RKO (cell line): ENCODE measurements at places on chromosomes 7 and 10.
A peak's percentile ranks its signal among the peaks of the same experiment; 100 is the strongest.

DNA sequence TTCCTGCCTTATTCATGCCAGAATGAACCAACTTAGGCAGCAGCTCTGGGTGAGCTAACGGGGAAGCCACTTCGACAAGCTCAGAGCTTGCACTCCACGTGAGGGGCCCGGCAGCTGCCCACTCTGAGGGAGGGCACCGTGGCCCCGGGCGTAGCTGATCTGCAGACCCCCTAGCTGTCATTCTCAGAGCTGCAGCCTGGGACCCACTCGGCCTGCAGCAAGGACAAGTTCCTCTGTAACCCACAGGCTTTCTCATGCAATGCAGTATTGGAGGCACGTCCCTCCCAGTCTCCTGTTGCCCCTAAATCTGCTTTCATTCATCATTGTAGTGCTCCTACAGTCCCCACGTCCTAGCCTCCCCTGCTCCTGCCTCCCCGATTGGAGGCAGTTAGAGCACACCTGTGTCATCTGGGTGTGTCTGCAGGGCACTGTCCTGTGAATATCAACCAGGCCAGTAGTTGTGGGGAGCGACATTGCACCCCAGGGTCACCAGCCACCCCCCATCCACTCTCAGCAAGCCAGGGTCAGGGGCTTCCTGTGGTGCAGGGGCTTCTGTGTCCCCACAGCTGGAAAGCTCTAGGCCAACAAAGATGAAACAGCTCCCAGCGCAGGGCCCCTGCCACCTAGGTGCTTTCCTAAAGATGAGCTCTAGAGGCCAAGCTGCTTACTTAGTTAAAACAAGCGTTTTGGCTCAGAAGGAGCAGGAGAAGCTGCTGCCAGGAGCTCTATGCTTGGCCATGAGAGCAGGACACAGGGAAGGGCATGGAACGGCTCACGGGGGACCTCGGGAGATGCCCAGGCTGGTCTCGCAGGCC lies 333.6 kb downstream of the ADARB2 start:
- no peak for DNase-seq

- no peak for DNase-seq
These were observed 942 bp upstream of the KIAA1217 start for GRCh38 chr10:24207781-24208611.

DNA sequence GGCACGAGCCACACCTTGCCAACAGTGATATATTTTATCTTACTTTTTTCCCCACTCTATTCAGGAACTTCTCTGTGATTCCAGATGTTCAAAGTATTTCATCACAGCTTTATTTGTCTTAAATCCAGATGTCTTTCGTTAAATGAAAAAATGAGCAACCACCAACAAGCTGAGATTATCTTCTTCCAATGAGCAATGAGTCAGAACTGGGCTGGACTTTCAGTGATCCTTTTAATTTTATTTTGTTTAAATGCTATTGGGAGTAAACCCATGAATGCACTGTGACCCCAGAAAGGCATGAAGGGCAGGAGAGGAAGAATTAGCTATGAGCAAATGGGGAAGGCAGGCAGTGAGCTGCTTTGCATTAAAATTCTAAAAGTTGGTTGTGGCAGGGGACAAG lies 77.6 kb upstream of the IMMP2L start:
- no peak for DNase-seq

GRCh38 chr10:122234416-122234815 lies 36.7 kb upstream of the BTBD16 start:
- no peak for DNase-seq

GRCh38 chr10:78956391-78956790 lies 112.4 kb upstream of the ZMIZ1 start:
- DNase-seq: no peak

GRCh38 chr10:57979956-57980355 lies 287.7 kb downstream of the IPMK start:
- no peak for DNase-seq

DNA sequence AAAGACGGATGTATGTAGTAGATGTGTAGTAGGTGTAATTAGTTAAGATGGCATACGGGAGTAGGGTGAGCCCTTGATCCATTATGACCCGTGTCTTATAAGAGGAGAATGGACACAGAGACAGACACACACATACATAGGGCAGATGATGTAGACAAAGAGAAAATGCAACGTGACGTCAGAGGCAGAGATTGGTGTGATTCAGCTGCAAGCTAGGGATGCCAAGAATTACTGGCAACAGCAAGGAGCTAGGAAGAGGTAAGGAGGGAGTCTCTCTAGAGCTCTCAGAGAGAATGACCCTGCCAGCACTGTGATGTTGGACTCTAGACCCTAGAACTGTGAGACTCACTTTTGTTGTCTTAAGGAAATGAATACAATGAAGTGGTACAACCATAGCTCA lies 247.0 kb upstream of the HABP2 start:
- peak; percentile 26 for DNase-seq

- no peak for DNase-seq
These were observed 493.2 kb upstream of the AUTS2 start for GRCh38 chr7:69105092-69105491.

- DNase-seq: no peak
These were observed 115.9 kb downstream of the PIP4K2A start for GRCh38 chr10:22598478-22598877.

- DNase-seq: no peak
These were observed 16.7 kb upstream of the SUN1 start for GRCh38 chr7:815284-816216.

- DNase-seq: no peak
These were observed 79.6 kb downstream of the PRTFDC1 start for GRCh38 chr10:24872790-24873182.

DNA sequence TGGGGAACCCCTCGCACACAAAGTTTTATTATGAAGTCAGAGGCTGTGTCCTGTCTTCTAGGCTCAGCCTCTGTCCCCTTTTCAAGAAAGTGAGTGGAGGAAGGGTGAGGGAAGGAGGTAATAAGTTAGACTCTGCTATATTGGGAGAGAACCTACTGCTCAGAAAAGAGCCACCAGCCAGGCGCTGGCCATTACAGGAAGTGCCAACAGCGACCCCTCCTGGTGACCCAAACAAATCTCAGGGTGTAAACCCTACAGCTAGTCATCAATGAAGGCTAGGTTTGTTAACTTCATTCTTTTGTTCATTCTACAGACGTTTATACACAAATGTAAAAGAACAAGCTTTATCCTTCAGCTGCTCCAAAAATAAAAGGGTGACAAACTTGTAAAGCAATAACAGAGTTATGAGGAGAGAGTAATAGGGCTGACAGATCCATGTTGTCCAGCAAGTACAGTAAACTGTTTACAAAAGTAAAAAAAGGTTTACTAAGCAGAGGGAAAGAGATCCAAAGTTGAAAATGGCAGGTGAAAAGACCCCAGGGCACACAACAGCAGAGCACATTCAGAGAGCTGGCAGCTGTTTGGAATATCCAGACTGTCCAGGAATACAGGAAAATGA lies 82.7 kb downstream of the FAM204A start:
- peak; percentile 70 for DNase-seq

GRCh38 chr10:93875032-93875358 lies 18.8 kb upstream of the SLC35G1 start:
- no peak for DNase-seq

DNA sequence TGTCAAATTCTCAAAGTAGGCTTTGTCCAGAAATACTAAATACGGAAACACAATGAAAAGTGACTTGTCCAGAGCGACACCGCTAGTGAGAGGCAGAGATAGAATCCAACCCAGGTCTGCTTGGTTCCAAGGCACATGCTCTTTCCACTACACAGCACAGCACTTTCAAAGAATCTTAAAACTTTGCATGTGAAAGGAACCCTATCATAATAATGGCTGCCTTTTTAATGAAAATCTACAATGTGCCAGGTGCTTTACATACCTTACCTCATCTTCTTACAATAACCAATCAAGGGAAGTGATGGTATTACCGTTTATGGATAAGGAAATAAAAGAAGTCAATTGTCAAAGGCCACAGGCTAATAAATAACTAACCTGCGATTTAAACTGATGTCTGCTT lies 2.6 kb downstream of the CHCHD3 start:
- DNase-seq: no peak

DNA sequence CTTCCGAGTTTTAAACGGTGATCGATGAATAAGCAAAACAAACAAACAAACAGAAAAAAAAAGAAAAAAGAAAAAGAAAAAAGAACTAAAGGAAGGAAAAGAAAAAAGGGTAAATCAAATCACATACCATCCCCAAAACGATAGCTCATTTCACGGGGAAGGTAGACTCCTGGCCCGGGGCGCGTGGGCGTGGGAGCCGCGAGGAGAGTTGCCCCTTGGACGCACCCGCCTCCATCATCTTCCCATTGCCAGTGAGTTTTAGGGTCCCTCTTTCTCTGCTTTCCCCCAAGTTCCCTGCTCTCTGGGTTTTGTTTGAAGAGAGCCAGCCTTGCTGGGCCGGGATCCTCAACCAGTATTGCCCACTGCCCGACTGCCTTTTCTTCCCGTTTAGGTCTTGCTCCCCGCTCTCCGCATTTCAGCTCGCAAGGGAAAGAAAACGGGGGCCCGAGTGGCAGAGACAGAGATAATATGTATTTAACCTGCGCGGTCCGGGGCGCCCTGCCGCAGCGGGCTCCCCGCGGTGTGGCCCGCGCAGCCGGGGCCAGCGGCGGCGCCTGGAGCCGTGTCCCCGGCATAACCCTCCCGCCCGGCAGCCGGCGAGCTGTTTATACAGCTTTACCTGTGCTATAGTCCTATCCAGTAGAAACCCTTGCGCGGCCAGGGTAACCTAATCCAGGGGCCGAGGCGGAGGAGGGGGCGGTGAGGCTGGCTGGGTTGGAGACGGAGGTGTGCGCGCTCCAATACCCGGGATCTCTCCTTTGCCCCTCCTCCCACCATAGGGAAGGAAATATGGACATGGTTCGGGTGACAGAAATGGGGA lies 5.2 kb upstream of the GATA3 start:
- DNase-seq: no peak

DNA sequence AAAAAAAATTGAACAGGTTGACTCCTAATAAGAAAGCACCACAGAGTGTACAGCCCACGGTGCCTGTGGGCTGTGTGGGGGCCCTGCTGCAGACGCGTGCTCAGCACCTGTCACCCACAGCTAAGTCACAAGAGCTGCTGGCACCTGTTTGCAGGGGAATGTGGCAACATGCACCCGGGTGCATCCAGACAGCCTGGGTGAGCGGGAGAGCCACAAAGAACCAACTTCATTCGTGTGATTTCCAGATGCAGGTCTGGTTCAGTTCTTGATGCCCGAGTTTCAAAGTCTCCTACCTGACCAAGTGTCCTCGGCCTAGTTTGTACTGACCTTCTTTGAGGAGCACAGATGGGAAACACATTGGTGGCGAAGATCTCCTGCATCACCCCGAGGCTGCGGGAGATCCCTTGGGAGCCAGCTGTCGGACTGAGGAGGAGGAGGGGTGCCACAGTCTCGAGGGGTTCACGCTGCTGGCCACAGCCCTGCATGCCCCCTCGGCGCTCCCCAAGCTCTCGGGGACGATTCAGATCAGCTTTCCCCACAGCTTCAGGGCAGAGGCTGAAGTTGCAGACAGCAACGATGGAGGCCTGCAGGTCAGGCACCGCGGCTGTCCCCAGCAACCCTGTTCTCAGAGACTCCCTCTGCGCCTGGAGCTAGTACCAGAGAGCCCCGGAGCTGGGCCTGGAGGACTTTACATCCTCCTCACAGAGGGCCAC lies 35.3 kb downstream of the AMZ1 start:
- no peak for DNase-seq

- DNase-seq: no peak
These were observed 477.5 kb downstream of the SUGCT start for GRCh38 chr7:40612298-40612697.

GRCh38 chr10:125035588-125036295 lies 93.8 kb downstream of the ZRANB1 start:
- DNase-seq: no peak

DNA sequence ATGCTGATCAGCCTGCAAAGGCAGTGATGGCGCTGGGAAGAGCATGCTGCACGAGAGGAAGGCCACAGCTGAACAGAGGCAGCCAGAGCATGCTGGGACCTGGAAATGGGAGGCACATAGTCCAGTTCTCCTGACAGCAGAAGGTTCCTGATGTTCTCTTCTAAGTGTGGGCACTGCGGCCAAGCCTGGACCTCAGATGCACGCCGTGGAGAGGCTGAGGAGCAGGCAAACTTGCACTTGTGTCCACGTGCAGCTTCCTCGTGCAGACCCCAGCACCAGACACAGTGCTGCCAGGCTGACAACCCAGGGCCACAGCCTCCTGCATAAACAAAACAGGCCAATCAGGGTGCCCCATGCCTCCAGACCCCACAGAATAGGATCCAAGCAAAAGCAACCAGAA lies 93.5 kb upstream of the LANCL2 start:
- DNase-seq: no peak

GRCh38 chr10:110029450-110029849 lies 21.7 kb downstream of the ADD3 start:
- no peak for DNase-seq

DNA sequence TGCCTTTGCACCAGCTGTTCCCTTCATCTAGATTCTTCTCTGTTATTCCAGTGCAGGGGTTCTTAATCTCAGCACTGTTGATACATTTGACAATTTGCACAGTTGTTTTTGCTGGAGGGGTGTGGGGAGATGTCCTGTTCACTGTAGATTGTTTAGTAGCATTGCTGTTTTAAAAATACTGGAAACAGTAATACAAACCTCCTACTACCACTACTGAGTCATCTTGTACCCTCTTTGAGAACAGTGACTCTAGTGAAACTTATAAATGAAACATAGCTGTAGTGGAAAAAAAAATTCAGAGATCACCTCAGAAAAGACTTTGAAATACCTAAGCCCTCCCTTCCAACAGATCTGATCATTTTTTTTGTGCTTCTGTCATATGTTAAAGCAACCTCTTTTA lies 154.8 kb upstream of the TMEM196 start:
- DNase-seq: no peak

DNA sequence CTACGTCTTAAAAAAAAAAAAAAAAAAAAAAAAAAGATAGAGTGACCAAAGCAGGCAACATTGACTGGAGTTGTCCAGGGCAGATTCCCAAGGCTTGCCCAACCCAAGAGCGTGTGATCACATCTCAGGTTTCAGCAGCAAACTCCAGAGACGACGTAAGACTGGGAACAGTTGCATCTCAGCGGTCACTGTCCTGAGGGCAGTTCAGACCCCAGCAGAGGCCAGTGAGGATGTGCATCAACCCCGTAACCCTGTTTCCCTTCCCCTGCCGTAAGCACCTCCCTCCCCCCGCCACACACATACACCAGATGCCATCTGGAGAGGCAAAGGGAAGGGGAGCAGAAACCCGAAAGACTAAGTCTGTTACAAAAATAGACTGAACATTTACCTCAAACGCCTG lies 19.3 kb upstream of the TOMM7 start:
- DNase-seq: no peak

DNA sequence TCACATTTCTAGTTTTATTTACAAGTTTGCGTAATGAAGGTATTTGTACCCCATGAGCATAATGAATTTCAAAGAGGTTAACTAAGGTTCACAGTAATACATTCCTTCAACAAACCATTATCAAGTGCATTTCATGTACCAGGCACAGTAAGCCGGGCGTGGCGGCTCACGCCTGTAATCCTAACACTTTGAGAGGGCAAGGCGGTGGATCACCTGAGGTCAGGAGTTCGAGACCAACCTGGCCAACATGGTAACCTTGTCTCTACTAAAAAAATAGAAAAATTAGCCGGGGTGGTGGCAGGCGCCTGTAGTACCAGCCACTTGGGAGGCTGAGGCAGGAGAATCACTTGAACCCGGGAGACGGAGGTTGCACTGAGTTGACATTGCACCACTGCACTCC lies 4.3 kb upstream of the EIF3A start:
- DNase-seq: no peak

GRCh38 chr10:123398180-123398591 lies 244.0 kb downstream of the BUB3 start:
- no peak for DNase-seq

- no peak for DNase-seq
These were observed 154.8 kb downstream of the TNS3 start for GRCh38 chr7:47427051-47427643.

GRCh38 chr10:15563246-15563645 lies 156.5 kb downstream of the ITGA8 start:
- DNase-seq: no peak
